ENCODE measurements at places on chromosomes 3 and 15. TPM values are rescaled to one million over a fixed set of nuclear protein-coding genes. Genes with fewer than 3 reads are reported as not detected.

NANOGP8 gene
- total RNA-seq: not detected

GASK1A gene
- not detected for total RNA-seq

GRCh38 chr3:141262308-141262705 lies 30.7 kb downstream of the PXYLP1 start:
- no peak for DNase-seq

DNA sequence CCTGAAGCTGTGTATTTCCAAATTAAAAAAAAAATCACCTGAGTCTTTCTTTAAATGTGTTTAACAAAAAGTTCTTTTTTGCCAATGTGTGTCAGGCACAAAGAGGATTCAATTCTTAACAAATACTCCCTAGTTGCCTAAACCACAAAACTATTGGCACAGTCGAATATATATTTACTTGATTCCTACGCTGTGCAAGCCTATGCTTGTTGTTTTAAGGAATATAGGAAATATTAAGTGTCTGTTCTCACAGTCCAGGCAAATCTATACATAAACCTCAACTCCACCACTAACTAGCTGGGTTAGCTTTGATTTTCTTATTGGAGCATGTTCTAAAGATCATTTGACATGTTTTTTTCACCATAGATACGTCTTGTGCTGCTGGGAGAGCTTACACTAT lies 571.0 kb downstream of the PYDC2 start:
- no peak for DNase-seq

EPHA3 gene
- total RNA-seq: not detected

TGM5 gene
- not detected for total RNA-seq

RLBP1 gene
- not detected for total RNA-seq

WDR93 gene
- not detected for total RNA-seq

ZNF80 gene
- total RNA-seq: not detected

DNA sequence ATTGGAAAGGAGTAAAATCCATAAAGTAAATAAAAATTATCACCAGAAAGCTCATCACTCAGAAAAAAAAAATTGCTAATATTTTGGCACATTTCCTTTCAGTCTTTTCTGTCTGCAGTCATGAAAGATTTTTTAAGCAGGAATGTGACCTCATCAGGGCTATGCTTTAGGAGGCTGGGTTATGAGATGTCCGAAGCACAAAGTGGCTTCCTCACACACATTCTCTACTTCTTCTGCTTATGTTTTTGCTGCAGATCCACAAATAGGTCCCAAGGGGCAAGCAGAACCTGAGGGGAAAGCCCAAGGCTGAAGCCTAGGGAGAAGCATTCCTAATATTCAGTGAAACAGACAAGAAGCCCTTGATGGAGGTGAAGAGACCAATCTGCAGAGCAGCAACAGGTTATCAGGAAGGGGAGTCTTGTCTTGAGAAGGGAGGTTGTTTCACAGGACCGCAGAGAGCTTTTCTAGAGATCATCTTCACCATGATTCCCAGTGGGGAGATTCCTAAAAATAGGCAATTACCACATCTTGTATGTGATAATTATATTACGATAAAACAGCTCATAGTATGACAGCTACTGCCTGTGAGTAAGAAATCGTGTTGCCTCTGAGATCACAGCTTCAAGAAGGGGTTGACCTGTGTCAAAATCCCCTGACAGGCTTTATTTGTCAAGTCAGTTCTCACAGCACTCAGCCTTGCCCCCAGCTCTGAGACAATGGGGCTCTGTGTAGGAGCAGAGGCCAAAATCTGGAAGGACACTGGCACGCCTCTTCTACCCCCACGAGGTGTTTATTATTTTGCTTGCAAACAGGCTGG lies 60.5 kb downstream of the IGF2BP2 start:
- no peak for DNase-seq

GRCh38 chr3:55480911-55481743 lies 6.0 kb downstream of the WNT5A start:
- DNase-seq: no peak

DNA sequence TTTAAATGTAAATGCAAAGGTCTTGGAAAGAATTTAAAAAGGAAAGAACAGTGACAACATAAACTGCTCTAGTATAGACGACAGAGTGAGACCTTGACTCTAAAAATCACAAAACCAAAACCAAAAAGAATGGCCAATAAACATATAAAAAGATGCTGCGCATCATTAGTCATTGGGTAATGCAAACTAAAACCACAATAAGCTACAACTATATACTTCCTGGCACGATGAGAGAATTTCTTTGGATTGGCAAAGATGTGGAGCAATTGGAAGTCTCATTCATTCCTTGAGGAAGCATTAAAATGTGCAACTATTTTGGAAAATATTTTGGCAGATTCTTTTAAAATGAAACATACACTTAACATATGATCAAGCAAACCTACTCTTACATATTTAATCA lies 98.7 kb upstream of the ZPLD1 start:
- DNase-seq: no peak

GRCh38 chr3:117853923-117854668 lies 1144.5 kb downstream of the TUSC7 start:
- DNase-seq: no peak

STRIT1 gene
- total RNA-seq: not detected

ZDHHC3 gene
- total RNA-seq: 78.4 TPM

DNA sequence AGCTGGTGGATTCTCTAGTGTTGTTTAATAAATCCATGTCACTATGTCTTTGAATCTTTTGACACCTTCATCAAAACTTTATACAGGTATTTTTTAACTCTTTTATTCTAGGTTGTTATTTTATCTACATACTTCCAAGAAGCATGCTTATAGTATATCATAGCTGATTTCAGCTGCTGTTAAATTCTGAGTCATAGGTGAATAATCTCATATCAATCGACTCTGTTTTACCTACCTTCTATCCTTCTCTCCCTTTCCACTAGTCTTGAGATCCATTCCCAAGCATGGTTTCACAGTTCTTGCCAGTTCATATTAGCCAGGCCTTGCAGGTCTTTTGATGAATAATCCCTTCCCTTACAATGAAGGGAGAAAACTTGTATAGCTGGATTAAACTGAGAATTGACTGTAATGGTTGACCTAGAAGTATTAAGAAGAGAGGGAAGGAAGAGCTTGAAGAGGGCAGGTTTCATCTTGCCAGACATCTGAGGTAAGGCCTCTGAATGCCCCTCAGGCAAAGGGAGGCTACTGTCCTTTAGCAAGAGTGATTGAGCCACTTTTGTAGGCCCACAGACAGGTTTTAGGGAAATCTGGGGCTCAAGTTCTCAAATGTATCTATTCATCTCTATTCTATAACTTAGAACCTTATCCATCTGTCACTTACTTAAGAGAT lies 146.4 kb downstream of the EPHA6 start:
- no peak for DNase-seq

PLSCR2 gene
- total RNA-seq: 0.40 TPM

EAF2 gene
- total RNA-seq: 4.9 TPM

SH3GL3 gene
- total RNA-seq: 8.9 TPM

GRCh38 chr15:71228403-71228802 lies 113.1 kb downstream of the THSD4 start:
- no peak for DNase-seq

GRCh38 chr3:177968891-177969290 lies 567.3 kb upstream of the KCNMB2 start:
- no peak for DNase-seq

DNA sequence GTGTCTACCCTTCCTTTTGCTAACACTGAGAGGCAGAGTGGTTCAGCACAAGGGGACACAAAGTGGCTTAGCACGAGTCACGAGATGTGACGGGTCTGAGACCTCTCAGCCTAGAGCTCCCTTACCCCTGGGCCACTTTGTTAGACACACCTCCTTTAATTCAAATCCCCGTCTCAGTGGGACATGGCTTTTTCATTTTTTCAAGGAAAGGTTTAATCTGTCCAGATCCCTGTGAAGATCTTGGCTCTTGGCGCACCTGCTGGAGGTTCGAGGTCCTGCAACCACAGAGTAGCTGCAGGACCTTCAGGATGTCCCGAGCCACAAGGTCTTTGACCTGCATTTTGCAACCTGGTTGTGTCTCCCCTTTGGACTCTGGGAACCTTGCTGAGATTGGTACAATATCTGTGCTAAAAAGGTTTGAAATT lies 52.0 kb downstream of the LPP start:
- DNase-seq: peak; percentile 16

DNA sequence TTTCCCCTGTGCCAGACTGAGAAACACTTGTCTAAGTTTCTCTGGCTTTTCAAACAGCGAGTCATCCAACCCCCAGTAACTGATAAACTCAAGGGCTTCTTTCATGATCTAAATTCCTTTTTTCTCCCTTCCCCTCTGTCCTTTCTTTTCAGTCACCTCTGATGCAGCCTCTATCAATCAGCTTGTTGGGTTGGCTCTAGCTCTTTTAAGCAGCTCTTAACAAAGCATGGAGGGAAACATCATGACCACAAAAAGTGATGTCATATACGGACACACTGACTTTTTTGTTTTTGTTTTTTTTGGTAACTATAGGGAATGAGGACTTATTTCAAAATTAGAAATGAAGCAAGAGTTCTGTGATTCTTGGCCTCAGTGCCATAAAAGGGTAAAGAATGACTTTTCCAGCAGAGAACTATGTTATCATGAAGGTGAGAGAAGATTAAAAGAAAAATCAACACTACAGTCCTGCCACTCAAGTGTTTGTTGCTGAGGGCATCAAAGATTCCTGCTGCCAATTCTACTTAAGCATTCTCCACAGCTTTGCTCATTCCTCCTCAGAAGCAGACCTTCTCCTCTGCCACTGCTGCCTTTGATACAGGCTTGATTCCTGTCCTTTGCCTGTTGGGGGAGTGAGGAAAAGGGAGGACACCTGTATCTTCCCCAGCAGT lies 457.0 kb upstream of the ONECUT1 start:
- DNase-seq: no peak

- DNase-seq: no peak
Observed at GRCh38 chr3:53083521-53083920, 37.6 kb upstream of the SFMBT1 start.

DNA sequence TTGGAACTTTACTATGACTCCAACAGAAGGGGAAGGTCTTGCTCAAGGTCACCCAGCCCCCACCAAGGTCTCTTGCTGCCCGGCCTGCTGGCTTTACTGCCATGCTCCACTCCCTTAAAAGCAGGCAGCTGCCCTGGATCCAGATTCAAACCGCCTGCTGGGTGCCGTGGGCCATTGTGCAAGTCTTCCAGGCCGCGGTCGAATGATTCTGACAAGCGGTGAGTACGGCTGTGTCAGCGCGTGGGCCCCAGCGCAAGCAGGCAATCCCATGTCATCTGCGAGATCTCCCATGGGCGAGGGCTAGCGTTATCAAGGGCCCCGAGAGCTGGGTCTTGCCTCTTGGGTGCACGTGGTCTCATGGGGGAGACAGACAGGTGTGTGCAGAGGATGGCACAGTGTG lies 37.6 kb downstream of the CORO2B start:
- DNase-seq: no peak

- DNase-seq: no peak
Observed at GRCh38 chr15:51483520-51483919, 139.1 kb downstream of the DMXL2 start.

GRCh38 chr3:172836390-172836997 lies 86.0 kb downstream of the ECT2 start:
- DNase-seq: peak; percentile 23

DNA sequence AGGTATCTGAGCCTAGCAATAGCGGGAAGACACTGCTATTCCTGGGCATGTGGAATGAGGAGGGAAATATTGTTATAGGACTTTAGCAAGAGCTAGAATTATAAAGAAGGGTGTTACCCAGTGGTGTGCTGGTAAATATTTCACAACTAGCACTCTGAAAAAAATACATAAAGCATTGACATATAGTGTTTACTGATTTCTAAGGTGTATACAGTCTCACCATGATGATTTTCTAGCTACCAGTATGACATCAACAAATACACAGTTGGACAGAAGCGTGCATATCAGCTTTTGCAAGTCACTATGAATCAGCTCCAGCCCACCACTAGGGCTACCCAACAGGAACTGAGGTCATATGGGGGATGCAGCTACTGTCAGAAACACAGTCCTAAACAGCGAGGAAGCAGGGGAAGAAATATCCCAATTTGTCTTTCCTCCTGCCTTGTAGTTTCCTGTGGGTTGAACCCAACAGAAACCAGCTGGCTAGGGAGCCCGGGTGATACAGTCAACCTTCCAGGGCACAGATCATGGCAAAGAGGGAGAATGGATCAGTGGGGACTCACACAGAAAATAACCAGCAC lies 39.6 kb downstream of the HGD start:
- peak; percentile 57 for DNase-seq

GRCh38 chr3:63654931-63655330 lies 2.5 kb downstream of the SNTN start:
- DNase-seq: no peak

DNA sequence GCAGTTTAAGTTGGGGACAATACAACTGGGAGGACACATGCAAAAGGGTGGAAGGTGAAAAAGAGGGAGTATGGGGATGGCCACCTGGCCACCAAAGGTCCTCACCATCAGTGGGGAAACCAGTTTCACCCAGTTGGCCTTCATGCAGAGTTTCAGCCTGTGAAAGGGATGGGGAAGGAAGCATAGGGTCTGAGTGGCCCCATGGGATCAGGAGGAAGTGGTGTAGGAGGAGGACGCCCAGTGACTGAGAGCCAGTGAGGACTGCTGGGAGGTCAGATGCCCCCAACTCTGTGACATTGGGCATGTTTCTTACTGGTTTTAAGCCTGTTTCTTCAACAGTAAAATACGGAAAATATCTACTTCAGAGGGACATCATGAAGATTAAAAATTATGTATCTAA lies 16.3 kb downstream of the BCL2A1 start:
- DNase-seq: no peak

FSIP1 gene
- total RNA-seq: 0.29 TPM

- DNase-seq: no peak
Observed at GRCh38 chr3:65927576-65927975, 111.1 kb downstream of the MAGI1 start.

- DNase-seq: no peak
Observed at GRCh38 chr3:129369711-129370110, 58.7 kb downstream of the EFCAB12 start.

ABHD2 gene
- 99.8 TPM for total RNA-seq

DNA sequence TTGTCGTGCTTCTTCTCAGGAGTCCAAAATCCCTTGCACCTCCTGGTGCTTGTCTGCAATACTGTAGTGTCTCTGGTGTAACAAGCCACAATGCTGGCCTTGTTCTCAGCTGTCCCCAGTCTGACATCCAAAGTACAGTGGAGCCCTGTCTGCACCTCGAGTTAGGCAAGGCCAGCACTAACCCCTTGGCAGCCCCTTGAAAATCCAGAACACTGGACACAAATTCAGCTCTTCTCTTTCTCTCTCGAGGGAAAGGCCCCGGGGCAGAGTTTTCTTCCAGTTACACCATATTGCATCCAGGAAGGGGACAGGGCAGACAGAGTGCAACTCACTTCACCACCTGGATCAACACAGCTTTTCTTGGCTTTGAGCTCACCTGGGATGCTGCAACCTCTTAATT lies 91.3 kb upstream of the ATP10A start:
- no peak for DNase-seq

FBXL2 gene
- 1.6 TPM for total RNA-seq

GRCh38 chr3:147881933-147882332 lies 472.8 kb downstream of the ZIC1 start:
- no peak for DNase-seq

GRCh38 chr3:52068730-52069129 lies 12.4 kb upstream of the DUSP7 start:
- DNase-seq: no peak

RBPMS2 gene
- 2.7 TPM for total RNA-seq

Measured in K562 (cell line).